ENCODE measurements at places on chromosomes 12 and 14.
A peak's percentile ranks its signal among the peaks of the same experiment; 100 is the strongest.

DNA sequence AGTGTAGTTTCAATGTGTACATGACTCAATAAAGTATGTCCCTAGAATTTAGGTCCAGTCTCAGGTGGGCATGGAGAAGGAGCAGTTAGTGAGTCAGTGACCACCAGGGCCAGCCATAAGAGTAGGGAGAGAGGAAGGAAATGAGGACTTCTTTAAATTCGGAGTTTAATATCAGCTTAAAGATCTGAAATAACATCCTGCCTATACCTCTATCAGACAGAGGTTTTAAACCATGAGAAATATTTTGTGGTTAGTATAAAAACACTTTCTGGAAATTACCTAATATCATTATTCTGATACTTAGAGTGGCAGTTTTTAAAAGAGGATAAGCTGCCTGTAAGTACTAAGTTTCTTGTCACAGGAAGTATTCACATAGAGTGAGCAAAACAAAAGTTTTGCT, 61.7 kb upstream of the ST8SIA1 start:
- DNase-seq = peak; percentile 20

- no peak for DNase-seq
These were observed 103.8 kb downstream of the SLC16A7 start for GRCh38 chr12:59699421-59700152.

DNA sequence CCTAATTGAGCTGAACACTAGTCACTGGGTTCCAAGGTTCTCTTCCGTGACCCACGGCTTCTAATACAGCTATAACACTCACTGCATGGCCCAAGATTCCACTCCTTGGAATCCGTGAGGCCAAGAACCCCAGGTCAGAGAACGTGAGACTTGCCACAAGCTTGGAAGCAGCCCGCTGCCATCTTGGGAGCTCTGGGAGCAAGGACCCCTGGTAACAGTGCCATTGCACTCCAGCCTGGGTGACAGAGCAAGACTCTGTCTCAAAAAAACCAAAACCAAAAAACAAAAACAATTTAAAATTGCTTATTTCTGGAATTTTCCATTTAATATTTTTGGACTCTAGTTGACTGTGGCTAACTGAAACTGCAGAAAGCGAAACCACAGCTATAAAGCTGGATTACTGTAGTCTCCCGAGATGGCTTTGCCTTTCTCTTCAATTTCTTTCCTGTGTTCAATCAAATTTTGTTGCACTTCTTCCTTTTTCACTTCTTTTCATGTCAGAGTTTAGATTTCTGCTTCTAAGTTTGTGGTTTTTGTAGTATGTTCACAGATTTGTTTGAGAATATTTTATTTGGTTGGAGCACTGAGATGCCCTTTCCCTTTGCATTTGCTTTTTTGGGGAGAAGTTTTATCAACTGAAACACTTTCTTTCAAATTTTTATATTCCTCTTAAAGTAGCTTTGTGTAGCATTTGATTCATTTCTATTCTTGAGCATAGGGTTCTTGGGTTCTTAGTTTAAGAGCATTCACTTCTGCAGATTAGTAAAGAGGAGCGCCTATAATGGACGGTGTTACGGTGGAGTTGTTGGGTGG, 44.6 kb downstream of the DDHD1 start:
- DNase-seq = no peak

GRCh38 chr12:11765817-11766794, 116.6 kb downstream of the ETV6 start:
- DNase-seq = peak; percentile 38

DNA sequence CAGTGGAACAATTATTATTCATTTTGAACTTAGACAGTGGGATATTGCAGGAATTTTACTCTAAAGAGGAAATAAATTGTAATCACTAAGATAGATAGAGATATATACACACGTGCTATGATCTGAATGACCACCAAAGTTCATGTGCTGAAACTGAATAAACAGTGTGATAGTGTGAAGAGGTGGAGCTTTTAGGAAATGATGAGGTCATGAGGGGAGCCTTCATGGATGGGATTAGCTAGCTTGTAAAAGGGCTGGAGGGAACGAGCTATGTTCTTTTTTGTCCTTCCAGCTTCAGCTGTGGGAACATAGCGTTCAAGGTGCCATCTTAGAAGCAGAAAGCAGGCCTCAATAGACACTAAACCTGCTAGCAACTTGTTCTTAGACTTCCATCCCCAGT, 191.5 kb upstream of the LRIG3 start:
- DNase-seq = no peak

DNA sequence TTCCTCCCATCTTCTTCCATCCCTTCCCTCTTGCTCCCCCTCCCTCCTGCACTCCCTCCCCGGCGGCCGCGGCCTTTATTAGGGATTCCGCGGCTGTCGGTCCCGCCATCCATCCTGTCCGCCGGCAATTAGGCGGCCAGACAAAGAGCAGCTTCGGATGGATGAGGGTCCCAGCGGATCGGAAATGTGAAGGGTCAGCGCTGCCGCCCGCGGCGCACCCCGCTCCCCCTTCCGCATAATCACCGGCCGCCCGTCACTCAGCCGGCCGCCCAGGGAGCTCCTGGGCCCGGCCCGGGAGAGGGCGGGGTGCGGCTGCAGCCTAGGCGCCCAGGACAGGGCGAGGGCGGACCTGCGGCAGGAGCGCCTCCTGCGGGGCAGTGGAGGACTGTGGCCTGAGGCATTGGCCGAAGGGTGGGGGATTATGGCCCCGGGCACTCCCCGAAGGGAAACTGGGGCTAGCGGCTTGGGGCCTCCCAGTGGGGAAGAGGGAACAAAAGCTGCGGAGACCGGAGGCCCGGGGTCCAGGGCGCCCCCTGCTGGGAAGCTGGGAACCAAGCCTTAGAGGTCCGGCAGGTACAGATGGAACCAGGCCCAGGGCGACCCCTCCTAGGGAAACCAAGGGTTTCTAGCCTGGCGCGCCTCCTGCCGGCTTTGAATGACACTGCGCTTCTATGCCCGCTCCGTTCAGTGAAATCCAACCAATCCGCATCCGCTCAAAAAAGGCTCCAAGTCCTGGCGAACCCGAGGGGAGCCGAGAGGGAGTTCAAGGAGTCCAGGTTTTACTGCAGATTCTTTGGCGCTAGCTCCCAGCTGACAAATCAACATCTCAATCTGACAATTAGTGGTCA, 4.4 kb upstream of the DNAJC22 start:
- peak; percentile 93 for DNase-seq

- no peak for DNase-seq
These were observed 44.9 kb downstream of the SYNE2 start for GRCh38 chr14:63897721-63898163.

GRCh38 chr14:25381498-25381897, 331.6 kb upstream of the STXBP6 start:
- no peak for DNase-seq

GRCh38 chr14:40265096-40265495, 832.9 kb upstream of the FBXO33 start:
- DNase-seq = no peak

DNA sequence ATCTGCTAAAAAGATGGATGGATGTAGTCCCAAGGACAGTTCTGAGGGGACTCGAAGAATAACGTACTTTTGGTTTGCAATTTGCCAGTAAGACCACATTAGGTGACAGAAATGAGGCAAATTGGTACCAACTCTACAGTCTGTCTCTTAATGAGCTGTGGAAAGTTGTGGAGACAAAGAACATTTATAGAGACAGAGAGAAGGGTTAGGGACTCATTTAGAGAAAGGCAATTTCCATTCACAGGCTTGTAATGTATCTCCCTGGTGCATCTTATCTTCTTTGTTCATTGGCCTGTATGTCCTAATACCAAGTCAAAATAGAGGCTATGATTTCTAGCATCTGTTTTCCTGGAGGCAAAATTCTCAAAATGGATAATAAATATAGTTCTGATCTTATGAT, 177.5 kb downstream of the ANO4 start:
- no peak for DNase-seq

DNA sequence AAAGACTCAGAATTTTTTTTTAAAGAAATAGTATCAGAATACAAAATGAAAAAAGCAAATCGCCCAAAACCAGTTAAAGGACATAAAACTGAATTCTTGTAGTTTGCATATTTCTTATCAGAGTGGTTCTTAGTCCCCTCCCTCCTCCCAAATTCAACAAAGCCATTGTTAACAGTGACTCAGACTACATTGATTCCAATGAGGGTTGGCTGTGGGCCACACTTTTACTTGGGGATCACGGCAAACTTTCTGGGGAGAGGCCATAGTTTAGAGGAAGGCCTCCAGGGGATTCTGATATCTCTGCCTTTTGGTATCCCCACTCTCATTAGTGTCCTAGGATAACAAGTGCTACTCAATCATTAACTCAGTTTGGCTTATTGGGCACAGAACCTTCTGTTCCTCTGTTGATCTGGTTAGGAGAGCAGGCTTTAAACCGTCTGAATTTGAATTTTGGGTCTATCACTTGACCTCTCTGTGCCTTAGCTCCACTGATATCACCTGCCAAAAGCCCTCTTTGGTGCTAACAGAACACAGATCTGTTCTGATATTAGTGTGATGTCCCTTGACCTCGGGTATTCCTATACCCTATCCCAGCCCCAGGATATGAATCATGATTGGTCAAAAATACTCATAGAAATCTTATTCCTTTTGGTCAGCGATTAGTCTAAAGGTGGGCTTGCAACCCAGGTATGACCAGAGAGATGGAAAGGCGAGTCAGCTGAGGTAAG, 45.2 kb upstream of the APPL2 start:
- DNase-seq = no peak

DNA sequence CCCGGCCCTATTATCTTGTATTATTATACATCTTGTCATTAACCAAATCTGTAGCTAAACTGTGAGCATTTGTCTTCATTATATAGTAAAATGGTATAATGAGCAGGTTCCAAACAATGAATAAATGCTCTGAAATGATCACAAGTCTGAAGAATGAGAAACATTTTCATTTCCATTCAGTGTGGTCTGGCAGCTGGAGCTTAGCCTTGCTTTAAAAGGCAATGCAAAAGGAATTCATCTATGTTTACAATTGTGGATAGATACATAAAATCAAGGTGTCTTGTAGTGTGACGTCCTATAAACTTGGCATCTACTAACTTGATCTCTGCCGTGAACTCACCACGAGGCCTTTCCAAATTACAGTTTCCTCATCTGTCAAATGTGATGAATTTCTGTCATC, 168.3 kb downstream of the RMST start:
- DNase-seq = no peak

DNA sequence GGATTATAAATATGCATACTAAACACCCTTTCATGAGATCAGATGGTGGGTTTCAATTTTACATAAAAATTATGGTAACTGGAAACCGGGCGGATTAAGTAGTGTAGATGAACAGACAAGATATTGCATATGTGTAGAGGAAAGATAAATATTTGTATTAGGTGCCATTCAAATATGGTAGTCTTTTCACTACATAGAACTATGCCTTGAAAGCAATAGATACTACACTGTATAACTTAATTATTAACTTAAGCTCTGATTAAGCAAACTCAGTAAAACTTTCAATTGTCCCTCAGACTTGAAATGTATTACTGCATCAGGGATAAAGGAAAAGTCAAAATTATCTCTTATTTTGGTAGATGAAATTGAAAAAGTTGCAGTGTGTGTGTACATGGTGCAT, 1.9 kb downstream of the PTPN21 start:
- no peak for DNase-seq

DNA sequence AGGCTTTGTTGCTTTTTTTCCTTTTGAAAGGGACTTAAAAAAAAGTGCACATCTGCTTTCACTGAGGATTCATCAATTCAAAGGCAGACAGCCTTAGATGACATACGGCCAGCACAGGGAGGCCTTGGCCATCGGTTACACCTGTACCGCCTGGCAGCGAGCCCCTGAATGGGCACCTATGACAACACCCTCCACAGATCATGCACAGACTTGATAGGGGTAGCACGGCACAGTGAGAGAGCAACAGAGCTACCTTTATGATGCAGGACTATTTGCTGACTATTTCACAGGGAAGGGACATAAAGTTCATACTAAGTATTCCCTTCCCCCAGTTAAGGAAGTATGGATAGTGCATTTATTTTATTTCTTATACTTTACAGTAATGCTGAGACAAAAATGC, 137.9 kb upstream of the ARID2 start:
- DNase-seq = no peak

Measured in GM13977 (cell line).